Right ventricle myocardium superior (tissue), 1 donor: ENCODE measurements at places on chromosomes 2 and 18. TPM values are rescaled to one million over a fixed set of nuclear protein-coding genes. Genes with fewer than 3 reads are reported as not detected.

Gene TUBA3D
- total RNA-seq, result 113 TPM

Gene OXER1
- 0.40 TPM for total RNA-seq

Gene KIF5C
- total RNA-seq, result 1.2 TPM

Gene PLCD4
- total RNA-seq, result 0.62 TPM

Gene IL18RAP
- 0.30 TPM for total RNA-seq

Gene SH3RF3
- total RNA-seq, result 6.6 TPM

Gene WIPF1
- 16.3 TPM for total RNA-seq

Gene TEKT4
- not detected for total RNA-seq

Gene XIRP2
- total RNA-seq, result 206 TPM
